ENCODE measurements at places on chromosomes 3 and 15.

- DNase-seq: peak; percentile 33
- no peak overlapping the region for H3K27ac ChIP-seq
- H3K27me3 ChIP-seq: no peaks in the 10 kb centered on the region
- H3K36me3 ChIP-seq: no peaks in the 10 kb centered on the region
These were observed 7.7 kb upstream of the DIS3L start for GRCh38 chr15:66285533-66286280.

DNA sequence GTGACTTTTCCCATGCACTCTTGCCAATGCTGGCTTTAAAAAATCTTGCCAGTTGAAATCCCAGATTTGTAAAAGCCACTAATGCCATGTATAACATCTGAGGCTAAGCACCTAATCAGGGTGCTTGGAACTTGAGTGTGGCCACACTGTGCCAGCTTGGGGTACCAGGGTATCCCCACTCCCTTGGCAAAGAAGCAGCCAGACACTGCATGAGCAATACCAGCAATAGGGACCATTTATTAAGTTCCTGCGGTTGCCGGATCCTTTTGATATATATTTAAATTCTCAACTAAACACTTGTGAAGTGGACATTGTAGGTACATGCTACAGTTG, 2.2 kb upstream of the RHCG start:
- peaks cover 16% of the 10 kb centered on the region for H3K27me3 ChIP-seq
- DNase-seq: no peak
- H3K36me3 ChIP-seq: no peaks in the 10 kb centered on the region
- no peak overlapping the region for H3K4me3 ChIP-seq
- no peak overlapping the region for H3K27ac ChIP-seq

DNA sequence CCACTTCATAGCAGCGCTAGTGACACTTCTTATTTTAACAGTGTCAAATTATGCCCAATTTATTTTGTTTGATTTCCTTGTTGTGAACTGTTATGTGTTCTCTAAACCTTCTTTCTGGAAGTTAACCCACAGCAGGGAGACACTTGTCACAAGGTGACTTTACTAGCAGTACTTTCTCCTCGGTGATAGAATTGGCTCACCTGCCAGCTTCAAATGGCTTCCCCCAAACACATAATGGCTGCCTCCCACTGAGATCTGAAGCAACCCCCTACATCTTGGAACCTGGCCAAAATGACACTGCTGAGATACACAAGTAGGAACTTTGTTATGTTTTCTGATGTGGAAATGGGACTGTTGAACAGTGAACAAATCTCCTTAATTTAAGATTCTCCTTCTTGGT, 238.8 kb upstream of the DPH6 start:
- no peaks in the 10 kb centered on the region for H3K27me3 ChIP-seq
- H3K27ac ChIP-seq: no peak overlapping the region
- H3K4me3 ChIP-seq: no peak overlapping the region

DNA sequence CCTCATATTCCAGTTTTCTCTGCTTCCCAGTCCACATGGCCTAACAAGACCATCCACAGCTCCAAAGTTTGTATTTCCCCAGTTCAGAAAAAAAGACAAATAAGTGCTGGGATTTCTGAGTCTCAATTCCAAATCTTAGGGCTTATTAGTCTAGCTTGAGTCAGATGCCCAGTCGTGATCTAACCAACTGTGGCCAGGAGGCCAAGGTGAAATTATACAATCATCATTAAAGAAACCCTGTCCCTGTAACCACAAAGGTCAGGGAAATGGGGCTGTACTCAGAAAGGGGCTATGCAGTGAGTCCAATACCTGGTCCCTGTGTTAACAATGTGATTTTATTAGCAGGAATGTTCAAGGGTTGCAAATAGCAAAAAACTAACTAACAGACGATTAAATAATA, 40.5 kb upstream of the MITF start:
- no peak for DNase-seq
- no peaks in the 10 kb centered on the region for H3K36me3 ChIP-seq
- no peaks in the 10 kb centered on the region for H3K4me1 ChIP-seq

DNA sequence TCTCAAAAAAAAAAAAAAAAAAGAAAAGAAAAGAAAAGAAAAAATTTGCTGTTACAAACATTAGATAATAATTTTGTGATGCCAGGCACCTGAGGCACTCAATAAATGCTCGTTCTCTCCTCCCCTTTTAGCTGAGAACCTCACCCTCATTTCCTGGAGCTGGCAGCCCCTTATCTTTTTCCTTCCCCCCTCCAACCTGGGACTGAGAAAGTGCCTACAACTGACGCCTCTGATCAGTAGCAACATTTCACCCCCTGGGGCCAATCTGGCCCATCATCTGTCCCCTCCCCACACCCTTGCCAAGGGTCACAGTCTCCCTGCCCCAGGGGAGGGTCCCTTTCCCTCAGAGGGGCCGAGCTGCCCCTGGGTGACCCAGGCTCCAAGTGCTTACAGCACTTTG, 12.6 kb upstream of the RNU6-1 start:
- H3K4me3 ChIP-seq: no peak overlapping the region
- no peaks in the 10 kb centered on the region for H3K4me1 ChIP-seq
- H3K27me3 ChIP-seq: no peaks in the 10 kb centered on the region
- H3K36me3 ChIP-seq: no peaks in the 10 kb centered on the region

- no peaks in the 10 kb centered on the region for H3K36me3 ChIP-seq
- no peaks in the 10 kb centered on the region for H3K4me1 ChIP-seq
- no peaks in the 10 kb centered on the region for H3K27me3 ChIP-seq
- H3K27ac ChIP-seq: no peak overlapping the region
- DNase-seq: no peak
These were observed 35.4 kb upstream of the ARL8B start for GRCh38 chr3:5086708-5087107.

DNA sequence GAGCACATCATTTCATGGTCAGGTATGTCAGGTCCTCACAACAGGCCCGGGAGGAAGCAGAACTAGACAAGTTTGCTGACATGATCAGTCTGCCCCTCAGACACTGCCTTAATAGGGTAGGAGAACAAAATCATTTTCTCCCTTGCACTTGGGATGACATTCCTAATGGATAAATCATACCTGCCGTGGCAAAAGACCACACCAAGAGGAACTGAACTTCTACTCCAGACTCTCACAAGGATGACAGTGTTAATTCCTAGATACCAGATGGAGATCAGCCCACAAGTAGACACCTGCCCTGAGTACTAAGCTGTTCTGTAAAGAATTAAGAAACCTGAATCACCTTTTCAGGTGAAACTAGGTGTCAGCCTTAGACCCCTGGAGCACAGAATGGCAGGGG, 19.5 kb downstream of the SIAH2 start:
- H3K4me1 ChIP-seq: peaks cover 40% of the 10 kb centered on the region
- H3K4me3 ChIP-seq: no peak overlapping the region
- no peak for DNase-seq
- peaks cover 19% of the 10 kb centered on the region for H3K36me3 ChIP-seq
- H3K27ac ChIP-seq: no peak overlapping the region

GRCh38 chr3:86774082-86774691, 216.8 kb downstream of the VGLL3 start:
- H3K4me1 ChIP-seq: no peaks in the 10 kb centered on the region
- no peak overlapping the region for H3K4me3 ChIP-seq
- DNase-seq: no peak
- no peaks in the 10 kb centered on the region for H3K27me3 ChIP-seq
- no peak overlapping the region for H3K27ac ChIP-seq

DNA sequence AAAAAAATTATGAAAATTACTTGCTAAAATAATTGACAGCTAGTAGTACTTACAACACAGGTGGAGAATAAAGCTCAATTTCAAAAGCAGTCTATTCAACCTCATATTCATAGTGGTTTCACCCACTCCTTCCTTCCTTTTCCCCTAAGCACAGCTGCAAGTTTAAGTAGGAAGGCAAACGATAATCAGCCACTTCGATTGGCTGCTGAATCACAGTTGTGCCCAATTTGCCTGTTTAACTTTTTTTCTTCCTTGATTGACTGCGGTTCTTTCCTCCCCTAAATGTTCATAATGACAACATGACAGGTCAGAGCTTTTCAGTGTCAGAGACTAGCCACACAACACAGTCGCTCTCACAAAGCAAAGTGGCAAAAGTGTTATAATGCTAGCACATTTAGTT, 468.0 kb upstream of the GBE1 start:
- no peaks in the 10 kb centered on the region for H3K36me3 ChIP-seq
- no peaks in the 10 kb centered on the region for H3K4me1 ChIP-seq
- no peak overlapping the region for H3K27ac ChIP-seq
- DNase-seq: no peak
- H3K27me3 ChIP-seq: no peaks in the 10 kb centered on the region

- no peak for DNase-seq
- H3K36me3 ChIP-seq: no peaks in the 10 kb centered on the region
- H3K27ac ChIP-seq: no peak overlapping the region
- H3K4me3 ChIP-seq: no peak overlapping the region
- H3K4me1 ChIP-seq: no peaks in the 10 kb centered on the region
These were observed 28.5 kb upstream of the LRRC34 start for GRCh38 chr3:169841171-169841570.

DNA sequence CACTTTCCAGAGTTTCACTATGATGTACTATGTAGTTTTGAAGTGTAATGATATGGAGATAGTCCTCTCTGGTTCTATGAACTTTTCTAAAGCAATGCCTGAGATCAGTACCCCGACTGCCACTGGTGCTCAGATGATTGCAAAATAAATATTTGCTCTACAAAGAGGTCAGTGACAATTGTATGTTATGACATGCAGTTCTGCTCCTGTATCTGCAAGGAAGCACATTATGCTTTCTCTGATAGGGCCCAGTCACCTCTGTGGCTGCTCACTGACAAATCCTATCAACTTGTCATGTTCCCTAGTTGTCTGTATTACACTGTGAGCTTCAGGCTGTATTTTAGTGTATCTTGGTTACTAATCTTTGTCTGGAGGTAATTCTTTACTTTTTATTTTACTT, 362.6 kb downstream of the ROBO1 start:
- no peaks in the 10 kb centered on the region for H3K27me3 ChIP-seq
- no peak for DNase-seq
- H3K36me3 ChIP-seq: no peaks in the 10 kb centered on the region

- H3K4me3 ChIP-seq: no peak overlapping the region
- peaks cover 12% of the 10 kb centered on the region for H3K4me1 ChIP-seq
These were observed 57.8 kb downstream of the RIOX2 start for GRCh38 chr3:97914388-97914787.

- H3K36me3 ChIP-seq: no peaks in the 10 kb centered on the region
- H3K4me3 ChIP-seq: no peak overlapping the region
- no peaks in the 10 kb centered on the region for H3K4me1 ChIP-seq
- no peak for DNase-seq
These were observed 683.5 kb downstream of the NR2F2 start for GRCh38 chr15:97014001-97014400.

DNA sequence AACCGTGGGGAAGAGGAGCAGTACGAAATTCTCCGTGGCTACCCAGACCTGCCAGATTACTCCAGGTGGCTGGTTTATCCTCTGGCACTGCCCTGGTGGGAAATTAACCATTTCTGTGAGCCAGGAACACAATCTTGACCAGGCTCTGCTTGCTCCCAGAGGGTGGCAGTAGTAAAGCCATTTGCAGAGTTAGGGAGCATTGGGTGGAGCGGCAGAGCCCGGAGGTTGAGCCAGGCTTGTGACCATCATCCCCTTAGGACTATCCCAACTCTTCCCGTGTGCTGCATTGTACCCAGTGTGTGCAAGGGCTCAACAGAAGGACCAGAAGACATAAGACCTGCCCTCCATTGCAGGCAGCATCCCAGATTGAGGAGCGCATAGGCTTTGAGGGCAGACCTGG, 5.3 kb downstream of the KNG1 start:
- H3K4me1 ChIP-seq: no peaks in the 10 kb centered on the region
- no peak overlapping the region for H3K27ac ChIP-seq
- H3K4me3 ChIP-seq: no peak overlapping the region
- H3K27me3 ChIP-seq: no peaks in the 10 kb centered on the region

- peak; percentile 20 for DNase-seq
- H3K27me3 ChIP-seq: no peaks in the 10 kb centered on the region
- H3K4me1 ChIP-seq: no peaks in the 10 kb centered on the region
- no peak overlapping the region for H3K4me3 ChIP-seq
- no peak overlapping the region for H3K27ac ChIP-seq
These were observed 143.9 kb downstream of the OR4M2 start for GRCh38 chr15:22224241-22224671.

DNA sequence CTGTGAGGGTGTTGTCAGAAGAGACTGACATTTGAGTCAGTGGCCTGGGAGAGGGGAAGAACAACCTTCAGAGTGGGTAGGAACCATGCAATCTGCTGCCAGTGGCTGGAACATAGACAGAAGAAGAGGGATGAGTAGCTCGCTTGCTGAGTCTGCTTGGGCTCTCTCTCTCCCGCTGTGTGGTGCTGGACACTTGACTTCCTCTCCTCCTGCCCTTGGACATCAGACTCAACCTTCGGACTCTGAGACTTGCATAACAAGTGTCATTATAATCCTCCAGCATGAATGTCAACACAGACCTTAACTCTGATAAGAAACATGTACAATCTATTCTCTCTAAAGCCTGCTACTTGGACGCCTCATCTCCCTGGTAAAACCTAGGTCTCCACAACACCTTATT, 5.9 kb upstream of the NMD3 start:
- no peak for DNase-seq
- no peaks in the 10 kb centered on the region for H3K27me3 ChIP-seq
- H3K4me1 ChIP-seq: no peaks in the 10 kb centered on the region

- no peak overlapping the region for H3K4me3 ChIP-seq
- peak; percentile 91 for DNase-seq
- H3K27me3 ChIP-seq: no peaks in the 10 kb centered on the region
- peak overlapping the region; percentile 30 for H3K27ac ChIP-seq
- H3K36me3 ChIP-seq: no peaks in the 10 kb centered on the region
These were observed 9.8 kb downstream of the HOMER2 start for GRCh38 chr15:82942691-82943090.

GRCh38 chr15:53522991-53523390, 236.5 kb downstream of the WDR72 start:
- no peak overlapping the region for H3K4me3 ChIP-seq
- no peak overlapping the region for H3K27ac ChIP-seq
- H3K4me1 ChIP-seq: no peaks in the 10 kb centered on the region
- no peak for DNase-seq
- no peaks in the 10 kb centered on the region for H3K36me3 ChIP-seq
- H3K27me3 ChIP-seq: no peaks in the 10 kb centered on the region

DNA sequence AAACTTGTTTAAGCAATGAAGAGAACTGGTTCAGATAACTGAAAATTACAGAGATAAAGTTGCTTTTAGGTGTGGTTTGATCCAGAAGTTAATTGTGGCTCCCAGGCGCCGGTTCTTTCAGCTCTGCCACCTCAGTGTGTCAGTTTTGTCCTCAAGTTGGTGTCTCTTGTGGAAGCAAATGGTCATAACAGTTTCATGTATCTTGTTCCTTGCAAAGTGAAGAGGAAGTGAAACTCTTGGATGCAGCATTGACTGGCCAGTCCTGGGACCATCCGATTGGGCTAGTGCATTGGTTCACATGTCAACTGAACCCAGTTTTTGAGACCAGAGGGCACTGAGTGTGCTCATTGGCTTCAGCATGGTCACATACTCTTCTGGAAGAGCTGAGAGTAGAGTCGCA, 181.4 kb upstream of the GRM7 start:
- H3K27me3 ChIP-seq: no peaks in the 10 kb centered on the region
- no peaks in the 10 kb centered on the region for H3K4me1 ChIP-seq
- H3K36me3 ChIP-seq: no peaks in the 10 kb centered on the region
- H3K27ac ChIP-seq: no peak overlapping the region
- no peak for DNase-seq

GRCh38 chr3:64642327-64643151, 45.3 kb downstream of the ADAMTS9 start:
- DNase-seq: peak; percentile 53
- no peaks in the 10 kb centered on the region for H3K27me3 ChIP-seq
- no peaks in the 10 kb centered on the region for H3K4me1 ChIP-seq
- no peak overlapping the region for H3K27ac ChIP-seq
- H3K4me3 ChIP-seq: no peak overlapping the region
- H3K36me3 ChIP-seq: no peaks in the 10 kb centered on the region

- no peak overlapping the region for H3K4me3 ChIP-seq
- H3K36me3 ChIP-seq: no peaks in the 10 kb centered on the region
- DNase-seq: no peak
- H3K27ac ChIP-seq: peak overlapping the region; percentile 18
These were observed 14.7 kb downstream of the IGF1R start for GRCh38 chr15:98663045-98663444.

Data from upper lobe of left lung (tissue), 6 donors.